Skin of body (tissue), 3 donors: ENCODE measurements at places on chromosomes 3 and 15.
A peak's percentile ranks its signal among the peaks of the same experiment; 100 is the strongest.

- DNase-seq, result peak; percentile 93
Observed at GRCh38 chr3:188348435-188349244, 194.7 kb downstream of the LPP start.

- DNase-seq, result no peak
Observed at GRCh38 chr3:32819551-32820348, 2.0 kb downstream of the TRIM71 start.

- no peak for DNase-seq
Observed at GRCh38 chr3:58622892-58623291, 43.7 kb downstream of the FAM3D start.

DNA sequence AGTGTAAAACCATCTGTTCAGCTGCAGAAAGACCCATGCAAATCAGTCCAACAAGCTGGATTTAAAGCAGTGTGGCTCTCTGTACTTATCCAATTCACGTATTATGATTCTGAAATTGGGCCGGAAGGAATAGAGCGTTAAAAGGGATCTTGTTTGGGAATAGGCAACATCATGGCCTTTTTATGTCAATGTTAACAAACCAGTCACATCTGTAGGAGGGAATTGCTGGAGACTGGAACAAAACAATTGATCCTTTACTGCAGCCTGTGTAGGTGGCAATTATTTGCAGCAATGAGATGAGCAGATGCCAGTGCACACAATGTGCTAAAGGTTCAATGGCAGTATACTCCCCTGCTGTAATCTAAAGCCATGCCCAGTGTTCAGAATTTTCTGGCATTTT, 887.4 kb upstream of the ROBO1 start:
- DNase-seq, result no peak

- no peak for DNase-seq
Observed at GRCh38 chr3:48960841-48961413, 29.1 kb upstream of the P4HTM start.

- no peak for DNase-seq
Observed at GRCh38 chr3:142019794-142020320, 129.5 kb downstream of the TFDP2 start.

GRCh38 chr3:122661633-122662032, 19.0 kb upstream of the PARP14 start:
- no peak for DNase-seq

DNA sequence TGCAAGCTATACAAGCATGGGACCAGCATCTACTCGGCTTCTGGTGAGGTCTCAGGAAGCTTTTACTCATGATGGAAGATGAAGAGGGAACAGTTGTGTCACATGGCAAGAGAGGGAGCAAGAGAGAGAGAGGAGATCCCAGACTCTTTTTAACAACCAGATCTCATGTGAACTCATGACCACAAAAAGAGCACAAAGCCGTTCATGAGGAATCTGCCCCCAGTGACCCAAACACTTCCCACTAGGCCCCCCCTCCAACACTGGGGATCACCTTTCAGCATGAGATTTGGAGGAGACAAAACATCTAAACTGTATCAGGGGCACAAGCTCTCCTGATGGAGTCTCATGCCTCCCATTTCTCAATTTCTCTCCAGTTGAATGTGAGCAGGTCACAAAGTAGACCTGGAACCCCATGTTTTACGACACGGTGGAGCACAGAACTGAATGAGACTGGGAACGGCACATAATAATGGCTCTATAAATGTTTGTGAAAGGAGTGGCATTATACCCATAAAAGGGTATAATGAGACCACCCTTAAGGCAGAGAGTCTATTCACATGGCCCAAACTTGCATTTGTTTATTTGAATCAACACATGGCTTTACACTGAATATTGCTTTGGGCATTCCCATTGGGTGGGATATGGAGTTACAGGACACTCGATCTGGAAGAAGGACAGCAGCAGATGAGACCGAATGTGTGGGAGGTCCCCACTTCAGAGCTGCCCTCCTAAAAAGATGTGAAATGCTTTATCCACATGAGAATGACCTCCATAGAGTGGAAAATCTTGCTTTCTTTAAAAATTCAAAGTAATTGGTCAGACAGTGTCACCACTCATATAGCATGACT, 38.8 kb downstream of the IL16 start:
- no peak for DNase-seq

- no peak for DNase-seq
Observed at GRCh38 chr3:114444216-114444615, 150.4 kb downstream of the TIGIT start.

DNA sequence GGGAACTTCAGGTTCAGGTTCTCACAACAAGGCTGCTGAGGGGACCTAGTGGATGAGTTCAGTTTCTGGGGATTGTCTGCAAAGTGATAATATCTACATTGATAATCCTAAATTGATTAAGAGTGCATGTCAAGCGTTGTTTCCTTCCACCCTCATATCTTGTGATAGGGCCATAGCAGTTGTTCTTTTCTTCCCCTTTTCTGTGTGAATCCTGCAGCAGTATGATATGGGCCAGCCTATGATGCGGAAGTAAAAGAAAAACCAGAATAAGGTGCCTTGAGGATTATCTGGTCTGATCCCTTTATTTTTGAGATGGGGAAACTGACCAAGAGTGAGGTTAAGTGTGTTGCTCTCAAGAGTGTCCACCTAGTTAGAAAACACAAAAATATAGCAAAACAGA, 86.2 kb downstream of the MITF start:
- DNase-seq, result no peak

- DNase-seq, result no peak
Observed at GRCh38 chr3:136856665-136857064, 5.3 kb upstream of the NCK1 start.

DNA sequence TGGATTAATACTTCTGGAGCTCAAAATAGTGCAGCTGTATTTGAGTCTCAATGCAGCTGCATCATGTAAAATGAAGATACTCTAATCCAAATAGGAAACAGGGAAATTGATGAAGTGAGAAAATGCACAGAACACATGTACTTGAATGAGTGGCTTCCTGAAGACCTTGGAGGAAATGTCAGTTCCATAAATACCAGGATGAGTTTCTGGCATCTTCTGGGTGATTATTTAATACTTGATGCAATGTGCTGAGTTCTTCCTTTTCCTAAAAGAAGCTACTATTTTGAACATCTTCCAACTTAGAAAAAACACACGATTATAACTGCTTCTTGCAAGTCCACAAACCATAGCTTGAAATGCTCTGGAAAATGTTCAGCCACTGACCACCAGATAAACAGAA, 162.8 kb downstream of the SLC9A9 start:
- DNase-seq, result no peak

- no peak for DNase-seq
Observed at GRCh38 chr15:86885616-86886015, 805.9 kb downstream of the AGBL1 start.

DNA sequence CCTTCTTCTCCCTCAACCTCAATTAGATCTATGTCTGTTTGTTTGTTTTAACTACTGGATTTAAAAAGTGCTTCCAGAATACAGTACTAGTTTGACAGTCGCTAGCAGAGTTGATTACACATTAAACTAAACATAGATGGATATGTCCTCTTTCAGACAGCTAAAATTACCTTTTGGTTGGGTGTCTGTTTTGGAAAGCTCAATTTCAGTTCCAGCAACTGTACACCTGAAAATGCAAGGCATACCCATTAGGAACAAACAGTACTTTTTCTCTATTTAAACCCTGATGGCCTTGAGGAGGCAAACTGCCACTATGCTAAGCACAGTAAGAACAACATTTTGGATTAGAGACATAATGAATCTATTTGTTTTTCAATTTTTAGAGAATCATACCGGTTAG, 234.4 kb downstream of the UNC13C start:
- no peak for DNase-seq

DNA sequence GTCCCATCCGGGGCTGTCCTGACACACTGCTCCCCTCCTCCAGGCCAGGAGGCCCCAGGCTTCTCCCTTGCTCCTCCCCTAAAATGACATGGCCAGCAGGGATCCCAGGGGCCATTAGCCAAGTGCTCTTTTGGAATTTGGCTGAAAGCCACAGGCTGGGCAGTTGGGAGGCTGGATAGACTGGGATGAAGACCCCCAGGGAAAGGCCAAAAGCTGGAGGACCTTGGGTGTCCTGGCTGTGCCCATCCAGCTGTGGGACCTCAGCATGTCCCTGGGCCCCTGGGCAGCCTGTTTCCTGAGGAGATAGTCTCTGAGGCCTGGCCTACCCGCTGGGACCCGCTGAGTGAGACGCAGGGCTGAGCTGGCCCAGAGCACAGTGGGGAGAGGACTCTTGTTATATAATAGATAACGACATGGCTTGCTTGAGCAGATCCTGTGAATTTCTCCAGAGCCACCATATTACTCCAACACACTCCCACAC, 5.7 kb upstream of the PDE8A start:
- no peak for DNase-seq

GRCh38 chr15:33243393-33243792, 48.9 kb upstream of the FMN1 start:
- DNase-seq, result no peak

DNA sequence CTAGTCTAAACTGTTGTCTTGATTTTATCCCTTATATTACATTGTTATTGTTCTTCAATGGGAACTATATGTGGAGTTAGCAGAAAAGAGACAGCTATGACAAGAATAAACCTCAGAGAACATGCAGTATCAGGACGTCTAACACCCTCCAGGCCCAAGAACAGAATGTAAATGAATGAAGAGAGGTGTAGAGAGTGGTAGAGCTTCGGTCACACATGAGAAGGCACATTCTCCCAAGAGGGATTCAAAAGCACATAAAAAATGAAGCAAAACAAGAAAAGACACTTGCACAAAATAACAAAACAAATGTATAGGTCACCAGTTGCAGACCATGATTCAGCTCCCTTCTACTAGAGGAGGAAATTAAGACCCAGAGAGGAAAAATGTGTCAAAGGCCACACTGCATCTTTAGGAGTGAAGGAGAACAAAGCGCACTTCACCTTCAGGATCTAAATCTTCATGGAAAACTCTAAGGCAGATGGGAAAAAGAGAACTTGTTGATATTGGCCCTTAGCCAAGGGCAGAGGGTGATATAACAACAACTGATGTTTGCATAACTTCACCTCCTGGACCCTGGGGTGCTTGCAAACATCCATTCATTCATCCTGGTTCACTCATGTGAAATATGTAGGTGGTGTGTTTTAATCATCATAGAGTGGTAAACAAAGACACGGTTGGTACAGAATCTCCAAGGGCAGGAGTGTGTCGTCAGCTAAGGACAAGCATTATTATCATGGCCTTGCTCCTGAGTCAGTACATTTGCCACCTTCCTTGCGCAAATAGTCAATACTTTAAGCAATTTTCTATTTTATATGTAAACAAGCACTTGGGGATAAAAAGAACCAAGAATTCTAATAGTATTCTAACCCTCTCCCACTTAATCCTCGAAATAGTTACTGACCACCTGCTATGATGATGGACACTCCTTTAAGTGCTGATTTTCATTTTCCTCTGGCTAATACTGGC, 8.8 kb downstream of the NEK10 start:
- no peak for DNase-seq

DNA sequence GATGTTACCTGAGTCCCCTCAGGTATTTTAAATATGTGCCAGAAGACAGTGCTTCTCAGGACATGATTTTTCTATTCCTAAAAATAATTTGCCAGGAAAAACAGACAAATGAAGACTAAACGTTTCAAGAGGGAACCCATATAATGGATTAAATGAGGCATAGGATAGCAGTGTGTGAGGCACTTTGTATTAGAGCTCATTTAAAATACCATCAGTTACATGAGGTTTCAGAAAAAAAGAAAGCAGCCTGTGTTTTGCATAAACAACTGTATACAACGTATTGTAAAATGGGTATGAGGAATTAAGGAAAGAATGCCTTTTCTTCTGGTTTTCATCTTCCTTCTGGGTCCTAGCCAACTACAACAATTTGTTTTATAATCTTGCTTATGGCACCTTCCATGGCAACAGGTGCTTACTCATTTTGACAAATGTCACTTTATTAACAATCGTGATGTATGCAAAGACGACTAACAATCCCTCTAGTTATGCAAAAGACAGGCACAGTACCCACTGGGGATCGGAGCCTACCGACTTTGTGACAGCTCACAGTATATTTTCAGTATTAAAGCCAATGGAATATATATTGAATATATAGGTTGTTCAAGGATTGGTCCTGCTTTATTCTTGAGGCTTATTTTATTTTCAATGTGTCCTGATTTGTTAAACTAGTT, 231.6 kb upstream of the ZNF717 start:
- no peak for DNase-seq

DNA sequence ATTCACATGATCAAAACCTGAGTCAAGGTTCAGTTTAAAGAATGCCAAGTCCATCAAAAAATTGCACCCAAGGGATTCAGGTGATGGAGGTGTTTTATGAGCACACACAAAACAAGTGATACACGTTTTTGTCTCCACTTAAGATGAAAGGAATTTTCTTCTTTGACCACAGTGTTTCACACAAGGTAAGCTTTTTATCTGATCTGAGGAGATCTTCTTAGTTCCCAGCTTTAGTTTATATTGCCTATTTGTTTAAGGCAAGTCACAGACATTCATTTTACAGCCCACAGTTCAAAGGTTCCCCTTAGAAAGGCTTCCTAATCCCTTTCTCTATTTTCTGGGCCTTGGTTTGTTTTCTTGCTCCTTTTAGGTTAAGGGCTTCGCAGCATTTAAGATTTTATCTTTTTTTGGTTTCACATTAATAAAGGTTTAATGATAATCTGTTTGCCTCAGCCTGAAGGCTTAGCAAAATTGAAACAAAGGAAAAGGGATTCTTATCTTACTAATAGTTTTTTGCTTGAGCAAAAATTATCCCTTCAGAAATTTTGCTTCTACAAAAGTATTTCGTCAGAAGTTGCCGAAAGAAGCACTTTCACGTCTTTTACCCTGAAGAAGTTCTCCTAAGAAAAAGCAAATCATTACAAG, 420.5 kb upstream of the NAALADL2 start:
- DNase-seq, result no peak

- DNase-seq, result no peak
Observed at GRCh38 chr3:12859840-12860239, 18.5 kb upstream of the RPL32 start.

GRCh38 chr3:66035763-66036477, 2.8 kb downstream of the MAGI1 start:
- DNase-seq, result no peak

GRCh38 chr15:97683831-97684230, 276.7 kb upstream of the ARRDC4 start:
- DNase-seq, result no peak

DNA sequence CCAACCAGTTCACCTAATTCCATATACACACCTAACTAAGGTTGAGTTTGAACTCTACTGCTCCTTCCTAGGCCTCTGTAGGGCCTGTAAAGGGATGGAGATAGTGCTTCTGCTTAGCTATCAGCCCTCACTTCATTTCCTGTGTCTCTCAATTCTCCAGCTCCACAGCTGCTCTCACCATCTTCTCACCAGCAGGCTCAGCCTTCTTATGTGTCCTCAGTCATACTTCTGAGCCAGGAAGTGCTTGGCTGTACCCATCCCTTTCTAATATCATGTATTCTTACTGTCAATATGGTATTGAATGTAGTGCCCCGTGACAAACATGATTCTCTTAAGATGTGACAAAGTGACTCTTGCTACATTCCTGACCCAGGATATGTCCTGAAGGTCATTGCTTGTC, 116.9 kb downstream of the SLC9A9 start:
- DNase-seq, result no peak

DNA sequence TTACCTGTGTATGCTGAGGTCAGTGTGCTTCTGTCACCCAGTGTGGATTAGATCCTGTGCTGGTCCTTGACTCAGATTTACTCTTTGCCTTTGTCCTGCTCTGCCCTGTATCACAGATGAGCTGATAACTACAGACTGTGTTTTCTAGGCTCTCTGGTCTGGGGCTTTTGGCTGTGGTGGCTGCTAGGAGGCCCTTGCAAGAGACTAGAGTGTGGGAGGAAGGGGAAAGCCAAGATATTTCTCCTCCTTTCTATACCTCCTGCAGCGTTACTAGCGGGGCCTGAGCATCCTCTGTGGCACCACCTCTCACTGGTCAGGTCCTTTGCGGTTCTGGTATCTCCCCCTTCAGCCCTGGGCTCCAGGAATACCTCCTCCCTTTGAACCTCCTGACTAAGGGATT, 282.3 kb upstream of the TBC1D5 start:
- DNase-seq, result no peak
